ENCODE measurements at places on chromosomes 3 and 15.

DNA sequence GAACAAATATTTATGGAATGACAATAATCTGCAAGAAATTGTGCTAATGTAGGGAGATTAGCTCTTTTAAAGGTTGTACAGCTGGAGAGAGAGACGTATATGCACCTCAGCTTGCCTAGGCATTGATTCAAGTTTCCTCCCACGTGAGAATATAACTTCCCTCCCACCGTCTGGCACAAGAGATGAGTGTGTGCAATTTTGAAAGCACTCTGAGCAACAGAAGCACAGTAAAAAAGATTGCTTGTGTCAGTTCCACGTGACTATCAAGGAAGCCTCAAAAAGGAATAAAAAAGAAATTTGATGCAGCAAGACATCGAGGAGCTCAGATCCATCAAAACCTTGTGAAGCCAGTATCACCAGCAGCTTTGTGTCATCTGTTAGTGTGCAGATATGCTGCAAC is 435.3 kb downstream of the TUSC7 start:
- DNase-seq = no peak

DNA sequence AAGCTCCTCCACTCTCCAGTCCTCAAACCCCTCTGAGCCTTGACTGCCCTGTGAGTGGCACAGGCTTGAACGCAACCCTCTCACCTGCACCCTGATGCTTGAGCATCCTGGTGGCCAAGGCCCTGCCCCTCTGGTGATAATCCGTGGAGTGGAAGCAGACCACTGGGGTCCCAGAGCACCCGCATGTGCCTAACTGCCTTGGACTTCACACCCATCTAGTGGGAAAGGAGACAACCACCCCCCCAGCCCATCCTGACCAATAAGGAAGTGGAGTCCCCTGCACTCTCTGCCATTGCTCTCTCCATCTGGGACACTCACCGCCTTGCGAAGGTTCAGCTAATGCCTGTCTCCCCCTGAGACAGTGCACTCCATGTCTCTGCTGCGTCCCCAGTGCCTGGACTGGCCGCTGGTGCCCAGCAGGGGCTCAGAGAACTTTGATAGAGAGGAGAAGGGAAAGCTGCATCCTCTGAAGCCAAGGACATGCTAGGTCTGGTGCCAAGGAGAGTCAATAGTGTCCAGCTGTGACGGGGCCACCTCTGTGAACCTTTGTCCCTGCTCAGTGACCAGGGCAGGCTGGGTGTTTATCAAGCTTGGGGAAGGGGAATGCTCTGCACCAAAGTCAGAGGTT is 3.4 kb downstream of the KLF15 start:
- DNase-seq = no peak

DNA sequence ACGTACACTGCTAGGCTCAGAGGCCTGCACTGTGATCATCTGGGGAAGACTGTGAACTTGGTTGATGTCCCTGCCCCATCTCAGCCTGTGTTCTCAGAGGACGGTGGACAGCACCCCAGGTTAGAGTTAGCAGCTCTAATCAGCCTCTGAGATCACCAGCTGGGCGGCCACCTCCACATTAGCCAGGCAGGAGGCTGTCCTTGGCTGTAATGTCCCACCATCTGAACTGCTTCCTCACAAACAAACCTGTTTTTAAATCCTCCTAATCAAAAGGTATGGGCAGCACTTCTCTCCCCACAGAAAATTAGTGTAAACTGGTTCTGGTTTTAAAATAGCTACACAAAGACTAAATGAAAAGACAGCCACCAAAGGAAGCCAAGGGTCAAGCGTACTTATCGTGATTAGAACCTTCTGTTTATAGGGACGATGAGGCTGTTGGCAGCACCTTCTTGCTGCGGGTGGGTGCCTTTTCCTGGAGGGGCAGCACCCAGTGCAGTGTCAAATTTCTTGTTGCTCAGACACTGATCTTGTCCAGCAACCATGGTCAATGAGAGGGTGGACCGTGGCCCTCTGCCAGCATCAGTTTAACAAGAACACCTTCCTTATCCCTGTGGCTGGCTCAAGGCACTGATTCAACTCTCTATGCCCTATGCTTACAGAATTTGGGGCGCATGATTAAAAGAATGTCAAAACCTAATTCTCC is 24.6 kb downstream of the ACSBG1 start:
- DNase-seq = no peak

- DNase-seq = no peak
Measured at GRCh38 chr3:173396191-173397041, 1.1 kb upstream of the NLGN1 start.

- DNase-seq = no peak
Measured at GRCh38 chr15:41502795-41503668, 9.4 kb downstream of the ITPKA start.

- no peak for DNase-seq
Measured at GRCh38 chr3:172918568-172919296, 168.2 kb downstream of the ECT2 start.

DNA sequence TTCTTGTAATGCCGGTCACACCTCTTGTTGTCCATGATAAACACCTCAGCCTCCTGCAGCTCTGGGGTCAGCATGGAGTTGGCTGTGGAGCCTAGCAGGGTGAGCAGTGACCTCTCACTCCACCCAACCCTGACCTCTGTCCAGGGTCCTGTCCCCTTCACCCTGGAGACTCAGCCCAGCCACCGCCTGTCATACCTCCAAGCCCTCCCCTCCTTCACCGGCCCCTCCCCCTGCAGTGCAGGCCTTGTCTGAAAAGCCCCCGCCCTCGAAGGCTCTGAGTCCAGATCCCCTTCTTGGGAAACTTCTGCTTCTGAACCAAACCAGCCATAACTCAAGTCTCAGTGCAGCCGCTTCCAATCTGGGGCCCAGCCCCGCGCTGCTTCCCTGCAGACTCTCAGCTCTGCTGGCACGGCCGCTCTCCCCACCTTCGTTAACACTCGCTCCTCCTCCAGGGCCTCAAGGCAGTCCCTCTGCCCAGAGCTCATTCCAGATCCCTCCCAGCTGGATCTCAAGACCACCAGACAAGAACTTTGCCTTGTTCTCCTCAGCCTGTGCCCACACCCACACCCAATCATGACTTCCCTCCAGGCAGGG is 25.4 kb upstream of the PRSS50 start:
- no peak for DNase-seq

DNA sequence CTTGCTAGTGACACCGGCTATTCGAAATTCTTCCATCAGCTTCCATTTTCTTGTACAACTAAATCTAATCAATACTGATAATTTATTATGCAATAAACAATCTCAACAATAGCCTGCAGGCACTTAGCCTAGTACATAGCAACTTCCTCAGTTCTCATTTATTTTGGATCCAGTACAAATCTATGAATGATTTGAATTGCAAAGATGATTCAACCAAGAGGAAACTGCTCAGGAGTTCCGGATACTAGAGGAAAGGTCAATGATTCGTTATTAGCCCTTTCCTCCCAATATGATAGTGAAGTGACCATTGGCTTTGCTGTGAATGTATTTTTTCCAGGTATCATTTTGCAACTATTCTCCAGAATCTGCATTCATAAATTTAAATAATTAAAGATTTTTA is 827.0 kb downstream of the CADM2 start:
- DNase-seq = no peak

- no peak for DNase-seq
Measured at GRCh38 chr3:52088445-52089367, 32.3 kb upstream of the DUSP7 start.

- no peak for DNase-seq
Measured at GRCh38 chr3:10848261-10848660, 32.2 kb downstream of the SLC6A11 start.

GRCh38 chr15:35671981-35672380 is 126.0 kb upstream of the DPH6 start:
- no peak for DNase-seq

GRCh38 chr15:29018120-29018805 is 132.5 kb downstream of the APBA2 start:
- no peak for DNase-seq

GRCh38 chr3:23547905-23548650 is 257.7 kb upstream of the UBE2E1 start:
- no peak for DNase-seq

DNA sequence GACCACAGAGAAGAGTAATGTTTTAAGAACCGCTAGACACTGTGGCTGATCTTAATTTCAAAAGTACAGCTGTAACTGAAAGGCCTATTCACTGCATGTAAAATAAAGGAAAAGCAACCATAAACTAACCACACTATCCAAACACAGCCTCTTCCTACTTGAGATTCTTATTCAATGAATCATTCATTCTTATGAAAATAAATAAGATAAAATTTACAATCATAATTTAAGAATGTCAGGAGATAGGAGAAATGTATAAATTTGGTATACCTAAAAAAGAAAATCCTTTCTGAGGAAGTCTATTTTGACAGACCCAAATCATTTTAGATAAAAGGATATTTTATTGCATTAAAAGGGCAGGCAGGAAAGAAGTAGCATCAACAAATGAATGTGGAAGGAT is 533.5 kb upstream of the ZNF385D start:
- DNase-seq = no peak

DNA sequence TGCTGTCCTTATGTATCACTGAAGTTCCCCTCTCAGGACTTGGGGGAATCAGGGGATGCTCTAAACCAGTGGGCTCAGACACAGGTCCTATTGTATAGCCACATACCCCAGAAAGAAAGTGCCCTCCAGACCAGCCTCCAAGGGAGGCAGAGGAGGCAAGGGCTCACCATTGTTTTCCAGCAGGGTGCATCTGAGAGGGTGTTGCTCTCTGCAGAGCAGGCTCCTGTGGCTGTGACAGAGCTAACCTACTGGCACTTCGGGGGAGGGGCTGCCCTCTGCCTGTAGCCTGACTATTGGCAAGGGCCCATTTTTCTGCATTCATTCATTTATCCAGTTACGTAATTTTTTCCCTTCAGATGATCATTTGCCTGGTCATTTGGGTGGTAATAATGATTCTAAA is 39.9 kb downstream of the EEFSEC start:
- DNase-seq = no peak

- DNase-seq = no peak
Measured at GRCh38 chr3:115293321-115293720, 146.2 kb upstream of the ZBTB20 start.
